ENCODE measurements at places on chromosomes 1 and 21.

DNA sequence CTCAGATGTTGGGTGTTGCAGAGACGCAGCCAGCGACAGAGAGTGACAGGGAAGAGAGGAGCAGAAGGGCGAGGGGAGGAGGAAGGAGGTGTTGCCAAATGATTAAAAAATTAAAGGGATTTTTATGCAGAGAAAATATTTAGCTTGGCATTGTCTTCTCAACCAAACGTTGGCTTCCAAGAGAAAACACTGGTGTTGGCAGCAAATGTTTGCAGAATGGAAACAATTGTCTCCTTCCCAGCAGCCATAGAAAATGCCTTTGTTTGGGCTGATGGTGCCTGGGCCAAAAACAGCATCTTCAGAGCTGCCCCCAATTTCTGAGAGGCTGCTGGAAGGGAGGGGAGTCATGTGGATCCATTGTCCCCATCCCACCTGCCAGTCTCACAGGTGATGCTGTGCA, 29.7 kb upstream of the GRIK3 start:
- no peak for DNase-seq

DNA sequence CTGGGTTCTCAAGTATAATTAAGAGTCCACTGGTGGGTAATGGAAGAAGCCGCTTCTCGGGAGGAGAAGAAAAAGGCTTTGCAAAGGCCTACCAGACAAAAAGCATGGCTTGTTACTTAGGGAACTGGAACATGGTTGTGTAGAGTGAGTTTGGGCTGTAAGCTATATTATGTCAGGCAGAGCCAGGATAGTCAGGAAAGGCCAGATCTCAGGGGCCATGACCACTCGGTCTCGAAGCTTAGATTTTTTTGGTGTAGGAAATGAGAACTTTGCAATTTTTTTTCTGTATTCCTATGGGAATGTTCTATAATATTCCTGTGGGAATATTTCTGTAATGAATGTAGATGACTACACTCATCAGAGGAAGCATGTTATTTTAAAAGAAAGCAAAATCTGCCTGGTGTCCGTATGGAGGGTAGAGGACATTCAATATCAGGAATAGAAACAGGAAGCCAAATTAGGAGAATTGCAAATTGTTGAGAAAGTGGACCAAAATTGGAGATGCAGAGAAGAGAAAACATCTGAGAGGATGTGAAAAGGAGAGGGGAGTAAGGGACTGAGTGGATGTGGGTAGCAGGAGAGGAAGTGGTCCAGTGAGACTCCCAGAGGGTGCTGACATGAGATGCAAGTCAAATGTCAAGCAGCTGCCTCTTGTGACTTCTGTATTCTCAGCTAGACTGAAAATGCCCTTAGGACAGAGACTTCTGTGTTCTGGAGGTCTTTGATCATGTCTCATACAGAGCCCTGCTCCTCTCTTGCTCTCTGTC, 45.2 kb upstream of the HAO2 start:
- no peak for DNase-seq

GRCh38 chr1:19442154-19443096, 42.9 kb downstream of the CAPZB start:
- no peak for DNase-seq

- DNase-seq = peak; percentile 20
Observed at GRCh38 chr1:23960291-23961020, 828 bp downstream of the PNRC2 start.

DNA sequence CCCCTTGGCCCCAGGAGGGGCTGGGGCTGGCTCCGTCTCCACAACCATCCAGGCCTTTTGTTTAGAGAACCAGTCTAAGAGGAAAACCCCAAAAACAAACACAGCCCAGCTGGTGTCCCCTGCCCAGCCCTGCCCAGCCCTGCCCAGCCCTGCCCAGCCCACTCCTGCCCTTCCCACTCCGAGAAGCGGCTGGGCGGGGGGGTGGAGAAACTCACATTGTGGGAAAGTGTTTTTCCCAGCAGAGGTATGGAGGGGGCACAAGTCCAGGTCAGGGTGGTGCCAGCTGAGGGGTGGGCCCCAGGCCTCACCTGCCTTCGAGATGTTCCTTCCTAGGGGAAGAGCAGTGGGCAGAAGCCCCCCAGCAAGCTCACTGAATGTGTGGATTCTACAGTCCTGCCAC, 10.0 kb upstream of the FAM131C start:
- no peak for DNase-seq

GRCh38 chr1:111099289-111099688, 40.6 kb downstream of the DRAM2 start:
- DNase-seq = no peak

- no peak for DNase-seq
Observed at GRCh38 chr1:170274131-170274501, 128.4 kb downstream of the NTMT2 start.

GRCh38 chr21:34807881-34808568, 139.2 kb downstream of the CLIC6 start:
- DNase-seq = no peak

- peak; percentile 14 for DNase-seq
Observed at GRCh38 chr1:156464335-156464734, 36.2 kb downstream of the MEF2D start.

DNA sequence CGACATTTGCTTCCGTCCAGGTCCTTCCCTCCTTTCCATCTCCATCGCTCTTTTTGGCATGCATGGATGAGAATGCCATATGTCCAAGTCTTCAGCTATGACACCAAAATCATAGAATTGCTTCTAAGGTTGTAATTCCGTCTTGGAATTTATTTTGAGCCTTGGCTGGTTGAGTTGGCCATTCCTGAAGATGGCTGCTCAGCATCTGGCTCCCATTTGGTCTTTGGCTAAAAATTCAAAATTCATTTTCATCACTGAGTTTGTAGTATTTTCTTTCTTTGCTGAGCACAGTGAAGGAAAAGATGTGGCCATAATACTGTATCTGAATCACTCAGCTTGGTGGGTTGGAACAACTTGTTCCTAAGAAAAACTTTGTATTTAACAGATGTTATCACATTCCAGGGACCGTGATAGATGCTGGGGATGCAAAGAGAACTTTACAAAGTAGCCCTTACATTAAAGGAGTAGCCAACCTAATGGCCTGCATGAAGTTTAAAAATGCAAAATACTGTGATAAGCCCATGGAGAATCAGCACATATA, 15.6 kb downstream of the JUN start:
- DNase-seq = no peak

GRCh38 chr1:171712341-171712740, 29.5 kb downstream of the VAMP4 start:
- no peak for DNase-seq

DNA sequence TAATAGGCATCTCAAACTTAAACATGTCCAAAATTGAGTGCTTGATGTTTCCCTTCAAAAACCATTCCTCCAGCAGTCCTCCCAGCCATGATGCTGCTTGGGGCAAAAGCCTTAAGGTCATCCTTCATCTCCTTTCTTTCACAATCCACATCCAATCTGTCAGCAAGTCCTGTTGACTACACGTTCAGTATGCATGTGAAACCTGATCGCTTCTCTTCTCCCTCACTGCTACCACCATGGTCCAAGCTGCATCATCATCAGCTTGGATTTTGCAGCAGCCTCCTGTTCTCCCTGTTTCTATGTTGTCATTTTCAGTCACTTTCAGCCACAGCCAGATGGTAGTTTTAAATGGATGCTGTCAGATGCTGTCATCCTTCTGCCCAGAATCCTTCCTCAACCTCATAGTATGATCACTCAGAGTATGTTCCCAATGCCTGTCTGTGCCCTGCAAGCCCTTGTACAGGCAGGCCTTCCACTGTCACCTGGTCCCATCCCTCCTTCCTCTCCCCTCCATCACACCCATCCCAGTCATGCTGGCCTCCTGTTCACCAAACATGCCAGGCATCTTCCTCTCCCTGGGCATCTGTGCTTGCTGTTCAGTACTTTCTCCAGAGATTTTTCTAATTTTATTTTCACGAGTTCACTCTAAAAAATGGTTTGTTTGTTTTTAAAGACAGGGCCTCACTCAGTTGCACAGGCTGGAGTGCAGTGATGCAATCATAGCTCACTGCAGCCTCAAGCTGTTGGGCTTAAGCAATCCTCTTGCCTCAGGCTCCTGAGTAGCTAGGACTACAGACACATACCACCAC, 66.0 kb downstream of the SYDE2 start:
- DNase-seq = no peak

DNA sequence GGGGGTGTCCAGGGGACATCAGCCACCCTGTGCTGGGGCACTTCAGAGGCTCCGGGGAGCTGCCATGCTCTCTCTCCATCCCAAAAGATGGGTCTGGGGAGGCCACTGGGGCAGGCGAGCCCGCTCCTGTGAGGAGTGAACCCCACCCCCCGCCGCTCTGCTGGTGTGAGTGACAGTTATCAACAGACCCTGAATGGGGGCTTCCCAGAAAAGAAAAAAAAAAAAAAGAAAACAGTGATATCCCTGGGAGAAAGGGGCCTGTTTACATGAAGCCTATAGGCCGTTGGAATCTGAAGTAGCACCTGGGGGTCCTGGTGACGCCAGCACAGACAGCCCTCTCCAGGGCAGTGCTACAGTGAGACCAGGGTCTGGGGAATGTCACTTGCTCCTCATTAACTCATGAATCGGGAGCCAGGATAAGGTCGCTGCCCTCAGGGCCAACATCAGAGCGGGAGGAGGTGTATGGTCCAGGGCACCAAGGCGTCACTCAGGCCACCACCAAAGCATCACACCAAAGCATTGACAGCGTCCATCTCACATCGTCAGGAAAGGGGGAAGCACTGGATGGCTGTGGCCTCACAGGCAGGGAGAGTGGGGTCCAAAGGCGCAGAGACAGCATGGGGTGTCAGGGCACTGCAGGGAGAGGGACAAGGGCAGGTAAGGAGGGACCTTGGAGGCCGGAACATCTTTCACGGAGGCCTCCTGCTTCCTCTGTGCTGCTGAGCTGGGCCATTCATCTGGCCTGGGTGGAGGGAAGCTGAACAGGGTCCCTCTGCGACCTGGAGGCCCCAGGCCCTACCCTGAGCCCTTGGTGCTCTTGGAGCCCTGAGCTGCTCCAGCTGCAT, 8.4 kb upstream of the NPHP4 start:
- no peak for DNase-seq

GRCh38 chr1:235423214-235423652, 56.0 kb downstream of the TBCE start:
- no peak for DNase-seq

GRCh38 chr1:75341537-75341936, 207.3 kb downstream of the LHX8 start:
- DNase-seq = no peak

DNA sequence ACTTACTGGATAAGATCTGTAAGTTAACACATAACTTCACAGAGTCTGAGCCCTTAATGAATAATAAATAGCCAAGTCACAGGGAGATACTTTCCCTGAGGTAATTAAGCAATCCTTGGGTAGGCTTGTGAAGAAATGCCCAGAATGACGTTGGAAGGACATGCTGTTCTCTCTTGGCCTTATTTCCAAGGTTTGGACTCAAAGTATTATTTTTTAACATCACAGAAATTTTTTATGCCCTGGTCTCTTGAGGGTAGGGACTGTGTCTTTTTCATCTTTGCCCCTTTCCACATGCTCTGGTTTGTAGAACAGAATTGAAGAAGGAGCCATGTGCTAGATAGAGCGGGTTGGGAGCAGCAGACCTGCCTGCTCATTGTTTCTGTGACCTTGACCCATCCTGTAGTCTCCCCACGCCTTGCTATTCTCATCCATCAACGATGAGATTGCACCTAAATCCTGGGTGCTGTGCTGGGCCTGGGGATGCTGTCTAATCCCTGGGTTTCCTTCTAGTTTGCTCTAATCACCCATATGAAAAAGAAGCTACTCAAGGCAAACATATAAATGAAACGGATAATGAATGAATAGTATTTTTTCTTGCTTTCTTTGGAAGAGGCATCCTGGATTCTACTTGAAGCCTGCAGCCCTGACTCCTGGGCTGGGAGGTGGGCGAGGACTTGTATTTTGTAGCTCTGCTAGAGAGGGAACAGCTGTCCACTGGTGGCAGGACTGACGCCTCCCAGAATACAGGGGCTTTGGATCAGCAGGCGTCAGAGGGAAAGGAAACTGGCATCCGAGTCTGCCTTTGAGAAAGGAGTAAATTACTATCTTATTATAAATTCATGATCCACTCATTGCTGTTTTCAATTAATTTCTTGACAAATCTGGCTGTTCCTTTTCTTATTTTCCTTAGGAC, 17.5 kb upstream of the LAMTOR5 start:
- no peak for DNase-seq

GRCh38 chr1:186055846-186056245, 319.2 kb downstream of the TPR start:
- no peak for DNase-seq

All from hematopoietic multipotent progenitor cell treated with erythropoietin and hydrocortisone succinate and interleukin-3 and kit ligand, for 8 days (in vitro differentiated cells).